Activated gamma-delta T cell treated with anti-CD3 and anti-CD28 coated beads, Interleukin-2, amount 50 U/mL, for 16 hours (primary cell): ENCODE measurements at places on chromosomes 4 and X.

DNA sequence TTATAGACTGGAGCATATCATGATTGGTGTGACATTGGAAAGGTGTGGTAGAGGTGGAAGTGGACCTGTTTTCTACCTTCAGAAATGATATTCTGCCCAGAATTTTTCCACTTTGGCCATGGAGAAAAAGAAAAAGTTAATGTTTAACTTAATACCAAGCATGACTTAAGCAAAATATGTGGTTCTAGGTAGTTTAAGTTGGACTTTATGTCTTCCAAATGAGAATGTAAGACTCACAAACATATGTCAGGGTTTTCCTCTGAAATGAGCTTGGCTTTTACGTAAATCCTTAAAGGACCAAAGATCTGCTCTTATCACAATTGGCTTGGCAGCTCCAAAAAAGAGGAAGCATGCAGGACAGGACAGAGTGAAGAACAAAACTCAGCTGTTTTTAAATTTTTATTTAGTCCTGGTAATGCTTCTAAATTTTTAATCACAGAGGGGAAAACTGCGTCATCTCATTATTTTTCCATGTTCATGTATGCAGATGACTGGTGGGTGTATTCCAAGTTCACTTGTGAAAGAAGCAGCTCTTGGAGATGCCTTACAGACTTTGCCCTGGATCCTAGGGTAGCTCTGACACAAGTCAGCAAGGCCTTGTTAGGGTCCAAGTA lies 98.2 kb downstream of the ANK2 start:
- DNase-seq = no peak

GRCh38 chrX:39065051-39065871 lies 264.0 kb downstream of the MID1IP1 start:
- DNase-seq = no peak

- DNase-seq = no peak
Observed at GRCh38 chrX:9311421-9312160, 153.3 kb upstream of the TBL1X start.

GRCh38 chr4:145513020-145513621 lies 31.5 kb downstream of the SMAD1 start:
- DNase-seq = no peak

DNA sequence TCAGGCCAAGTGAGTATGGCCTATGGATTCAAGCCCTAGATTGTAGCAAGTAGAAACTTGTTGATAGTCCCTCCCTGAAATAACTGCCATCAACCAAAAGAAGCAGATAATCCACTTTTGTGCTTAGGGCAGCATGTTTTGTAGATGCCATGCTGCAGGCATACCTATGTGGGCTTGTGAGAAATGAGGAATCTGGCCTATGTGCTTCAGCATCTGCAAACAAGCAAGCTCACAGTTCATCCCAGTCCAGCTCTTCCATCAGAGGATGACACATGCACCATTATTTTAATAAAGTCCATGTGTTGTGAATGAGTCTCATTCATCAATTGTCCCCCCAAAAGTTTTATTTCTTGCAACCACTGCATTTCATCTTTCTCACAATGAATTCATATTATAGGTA lies 421.9 kb upstream of the DIPK2B start:
- DNase-seq = no peak

- DNase-seq = no peak
Observed at GRCh38 chr4:84483688-84484087, 15.4 kb downstream of the NKX6-1 start.

GRCh38 chrX:41382714-41383645 lies 49.0 kb downstream of the DDX3X start:
- no peak for DNase-seq

DNA sequence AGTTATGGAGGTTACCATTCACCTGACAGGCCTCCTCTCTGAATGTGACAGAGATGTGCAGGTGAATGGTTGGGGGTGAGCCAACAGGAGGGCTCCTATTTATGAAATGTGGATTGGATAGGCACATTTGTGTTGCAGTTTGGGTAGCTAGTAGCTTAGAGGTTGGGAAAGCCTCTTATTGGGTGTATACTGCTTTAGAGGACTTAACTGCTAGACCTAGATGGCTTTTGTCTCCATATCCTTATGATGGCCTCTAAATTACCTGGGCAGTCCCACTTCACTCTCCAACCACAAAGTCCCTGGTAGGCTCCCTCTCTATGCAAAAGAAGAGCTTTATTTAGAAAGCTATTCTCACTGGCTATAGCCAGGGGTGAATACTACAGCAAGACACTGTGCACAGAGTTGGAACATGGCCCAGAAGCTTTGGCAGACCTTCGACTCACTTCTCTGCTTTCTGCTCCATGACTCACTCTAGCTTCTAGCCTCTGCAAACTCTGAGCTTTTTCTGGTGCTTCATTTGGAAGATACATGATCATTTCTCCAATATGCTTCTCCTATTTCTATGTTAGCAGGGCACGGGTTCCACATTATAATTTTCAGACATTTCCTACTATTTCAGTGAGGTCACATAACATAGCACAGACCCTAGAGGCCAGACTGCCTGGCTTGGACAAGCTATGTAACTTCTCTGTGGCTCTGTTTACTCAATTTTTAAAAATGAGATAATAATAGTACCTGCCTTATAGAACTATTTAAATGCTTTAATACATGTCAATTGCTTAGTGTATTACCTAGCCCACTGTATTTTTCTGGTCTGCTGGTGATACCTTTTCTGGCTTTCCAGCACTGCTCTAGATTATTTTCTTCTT lies 6.0 kb upstream of the VGLL1 start:
- DNase-seq = no peak
